ENCODE measurements at places on chromosomes 6 and 20.

DNA sequence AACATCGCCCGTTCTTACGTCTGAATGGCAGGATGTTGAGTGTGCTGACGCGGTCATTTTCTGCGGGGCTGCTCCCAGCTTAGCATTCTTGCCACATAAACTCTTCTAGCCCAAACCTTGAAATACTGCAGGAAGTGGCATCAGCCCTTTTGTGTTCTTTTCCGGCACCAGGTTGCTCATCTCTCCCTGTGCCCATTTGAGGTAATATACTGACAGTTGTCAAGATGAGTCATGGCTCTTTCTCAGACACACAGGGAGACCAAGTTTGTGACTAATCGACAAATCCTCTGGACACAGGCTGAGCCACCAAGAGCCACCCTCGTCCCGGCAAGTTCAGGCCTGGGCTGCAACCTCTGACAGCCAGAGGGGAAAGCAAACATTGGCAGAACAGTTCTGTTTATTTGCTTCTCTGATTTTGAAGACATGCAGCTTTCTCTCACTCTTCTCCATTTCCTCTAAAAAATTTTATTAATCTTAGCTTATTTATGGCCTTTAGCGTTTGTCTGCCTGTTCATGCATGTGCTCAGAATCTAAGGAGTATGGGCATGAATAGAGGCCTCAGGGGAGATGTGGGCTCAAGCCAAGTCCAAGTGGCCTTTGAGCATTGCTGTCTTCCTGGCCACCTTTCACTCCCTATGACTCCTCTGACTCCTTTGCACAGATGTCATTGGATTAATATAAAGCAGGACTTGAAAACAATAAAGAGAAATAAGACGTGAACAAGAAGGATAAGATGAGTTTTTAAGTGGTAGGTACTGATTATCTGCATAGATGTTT, 328.2 kb upstream of the JAG1 start:
- no peak for DNase-seq

DNA sequence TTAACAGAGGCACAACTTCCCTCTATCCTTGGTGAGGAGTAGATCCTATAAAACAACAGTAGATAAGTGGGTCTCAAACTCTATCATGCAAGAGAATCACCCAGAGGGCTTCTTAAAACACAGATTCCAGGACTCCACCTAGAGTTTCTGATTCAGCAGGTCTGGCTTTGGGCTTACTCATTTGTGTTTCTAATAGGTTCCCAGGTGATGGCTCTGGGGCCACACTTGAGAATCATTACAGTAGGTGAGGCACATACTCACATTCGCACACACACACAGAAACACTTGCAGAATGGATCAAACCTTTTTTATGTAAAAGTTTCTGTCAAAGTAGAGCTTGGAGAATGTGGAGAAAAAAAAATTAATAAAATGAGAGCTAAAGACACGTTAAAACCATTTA, 52.4 kb downstream of the TMEM242 start:
- no peak for DNase-seq

DNA sequence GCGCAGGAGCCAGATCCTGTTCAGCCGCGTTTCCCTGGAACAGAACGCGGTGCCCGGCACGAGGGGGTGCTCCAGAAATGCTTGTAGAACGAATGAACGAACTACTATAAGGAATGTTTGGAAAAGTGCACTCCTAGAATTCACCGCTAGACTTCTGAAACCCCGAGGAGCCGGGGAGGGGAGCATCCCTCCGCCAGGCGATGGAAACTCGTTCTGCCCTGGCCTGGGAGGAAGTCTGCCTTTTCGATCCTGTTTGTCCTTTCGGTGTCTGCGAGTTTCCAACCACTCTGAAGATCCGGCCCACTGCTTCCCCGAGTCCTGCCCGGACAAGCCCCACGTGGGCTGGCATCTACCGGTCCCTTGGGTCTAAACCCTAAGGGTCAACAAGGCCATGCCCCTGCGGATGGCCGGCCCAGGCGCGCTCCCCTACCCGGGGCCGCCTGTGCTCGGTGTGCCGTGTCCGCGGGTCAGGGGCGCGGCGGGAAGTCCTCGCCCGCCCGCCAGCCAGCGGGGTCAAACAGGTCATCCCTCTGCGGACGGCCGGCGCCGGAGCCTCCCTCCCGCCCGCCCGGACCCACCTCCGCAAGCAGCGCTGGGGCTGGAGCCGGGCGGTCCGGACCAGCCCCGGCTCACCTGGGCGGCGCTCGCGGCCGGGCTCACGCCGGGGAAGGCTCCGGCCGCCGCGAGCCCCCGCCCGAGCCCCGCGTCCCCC, 526 bp downstream of the SULF2 start:
- no peak for DNase-seq

DNA sequence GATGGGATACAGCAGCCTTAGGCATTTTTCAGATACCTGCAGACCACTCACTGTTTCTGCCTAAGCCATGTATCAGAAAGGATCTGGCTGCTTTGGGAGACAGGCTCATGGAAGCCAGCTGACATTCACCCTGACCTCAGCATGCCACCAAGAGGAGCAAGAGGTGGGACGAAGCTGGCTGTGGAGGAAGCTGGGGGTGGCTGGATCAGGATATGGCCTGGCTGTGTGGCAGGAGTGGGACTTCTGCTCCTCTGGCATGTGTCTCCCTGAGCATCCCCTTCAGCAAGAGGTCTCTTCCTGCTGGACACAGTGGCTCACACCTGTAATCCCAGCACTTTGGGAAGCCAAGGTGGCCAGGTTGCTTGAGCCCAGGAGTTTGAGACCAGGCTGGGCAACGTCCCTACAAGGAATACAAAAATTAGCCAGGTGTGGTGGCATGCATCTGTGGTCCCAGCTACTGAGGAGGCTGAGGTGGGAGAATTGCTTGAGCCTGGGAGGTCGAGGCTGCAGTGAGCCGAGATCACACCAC, 897 bp downstream of the ADIG start:
- no peak for DNase-seq

Measured in brain pericyte (primary cell).